ENCODE measurements at places on chromosomes 13 and 19. TPM values are rescaled to one million over a fixed set of nuclear protein-coding genes. Genes with fewer than 3 reads are reported as not detected.

USP12 gene
- total RNA-seq: 23.5 TPM

TMC4 gene
- 40.8 TPM for total RNA-seq

TSHZ3 gene
- total RNA-seq: 12.9 TPM

GRCh38 chr19:16197188-16197621, 506 bp upstream of the AP1M1 start:
- H3K4me3 ChIP-seq: no peak overlapping the region
- peaks cover 8% of the 10 kb centered on the region for H3K4me1 ChIP-seq
- peaks cover 7% of the 10 kb centered on the region for H3K36me3 ChIP-seq
- H3K27me3 ChIP-seq: no peaks in the 10 kb centered on the region
- DNase-seq: no peak

GRCh38 chr19:53511933-53512374, 26.0 kb upstream of the ZNF331 start:
- no peaks in the 10 kb centered on the region for H3K4me1 ChIP-seq
- no peak overlapping the region for H3K4me3 ChIP-seq
- peak; percentile 62 for DNase-seq
- H3K36me3 ChIP-seq: no peaks in the 10 kb centered on the region
- H3K27me3 ChIP-seq: no peaks in the 10 kb centered on the region

DNA sequence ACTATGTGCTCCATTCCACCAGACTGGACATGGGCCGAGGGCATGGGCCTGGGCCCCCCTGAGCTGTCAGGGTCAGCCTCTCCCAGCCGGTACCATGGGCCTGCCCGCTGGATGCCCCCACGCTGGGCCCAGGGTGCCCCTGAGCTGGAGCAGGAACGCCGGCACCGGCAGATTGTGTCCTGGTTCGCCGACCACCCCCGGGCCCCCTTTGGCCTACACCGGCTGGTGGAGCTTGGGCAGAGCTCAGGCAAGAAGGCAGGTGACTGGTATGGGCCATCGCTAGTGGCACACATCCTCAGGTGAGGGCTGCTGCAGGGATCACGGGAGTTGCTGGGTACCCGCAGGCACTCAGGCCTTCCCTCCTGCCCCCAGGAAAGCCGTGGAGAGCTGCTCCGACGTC, 3.1 kb downstream of the ATG4D start:
- H3K27ac ChIP-seq: no peak overlapping the region
- H3K4me1 ChIP-seq: peaks cover 9% of the 10 kb centered on the region
- no peaks in the 10 kb centered on the region for H3K27me3 ChIP-seq
- DNase-seq: no peak
